ENCODE measurements at places on chromosomes 2 and 18.

DNA sequence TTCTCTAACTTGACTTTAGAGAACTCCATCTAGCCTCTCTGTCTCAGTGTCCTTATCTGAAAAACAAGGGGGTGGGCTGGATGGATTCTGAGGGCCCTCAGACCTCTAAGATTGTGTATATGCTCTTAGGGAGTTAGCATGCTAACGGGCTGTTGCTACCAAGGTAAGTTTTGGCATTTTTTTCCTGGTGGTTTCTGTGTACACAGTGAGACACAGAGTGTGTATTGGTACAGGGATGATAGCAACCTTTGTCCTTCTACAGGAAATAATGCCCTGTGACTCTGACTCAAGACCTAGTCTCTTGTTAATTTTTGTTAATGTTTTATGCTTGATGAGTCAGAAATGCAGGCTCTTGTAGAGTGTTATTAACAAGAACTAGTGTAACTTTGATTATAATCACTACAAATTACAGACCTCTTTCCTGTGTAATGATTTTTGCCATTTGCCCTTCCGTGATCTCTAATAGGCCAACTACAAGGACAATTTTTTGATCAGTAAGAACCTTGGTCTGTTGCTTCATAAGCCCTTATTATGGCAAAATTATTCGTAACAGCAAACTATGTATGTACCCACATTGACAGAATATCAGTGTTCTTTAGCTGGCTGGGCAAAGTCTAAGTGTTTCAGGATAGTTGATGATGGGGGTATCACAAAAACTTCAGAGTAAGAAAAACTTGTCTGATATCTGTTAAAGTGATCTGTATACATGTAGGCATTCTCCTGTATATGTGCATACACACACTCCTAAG is 89.7 kb downstream of the SPTBN1 start:
- H3K36me3 ChIP-seq: no peaks in the 10 kb centered on the region
- H3K27me3 ChIP-seq: no peaks in the 10 kb centered on the region
- DNase-seq: no peak
- H3K4me3 ChIP-seq: no peak overlapping the region

DNA sequence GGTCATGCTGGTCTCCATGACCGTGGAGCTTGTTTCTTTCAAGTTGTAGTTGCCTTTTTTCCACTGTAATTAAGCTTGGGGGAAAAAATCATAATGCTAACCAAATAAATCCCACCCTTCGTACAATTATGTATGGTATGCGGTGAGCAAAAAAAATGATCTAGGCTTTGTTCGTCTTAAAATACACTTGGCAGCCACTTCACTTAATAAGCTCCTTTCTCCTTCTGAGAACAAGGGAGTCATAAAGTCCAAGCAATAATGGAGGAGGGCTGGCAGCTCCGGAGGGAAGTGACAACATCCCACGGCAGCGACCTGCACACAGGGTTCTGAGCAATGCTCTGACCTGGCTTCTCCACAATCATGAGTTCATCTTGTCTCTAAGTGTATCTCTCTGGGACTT is 91.2 kb upstream of the KLHL29 start:
- H3K4me1 ChIP-seq: peaks cover 6% of the 10 kb centered on the region
- peaks cover 30% of the 10 kb centered on the region for H3K27me3 ChIP-seq
- no peaks in the 10 kb centered on the region for H3K36me3 ChIP-seq
- H3K27ac ChIP-seq: no peak overlapping the region

DNA sequence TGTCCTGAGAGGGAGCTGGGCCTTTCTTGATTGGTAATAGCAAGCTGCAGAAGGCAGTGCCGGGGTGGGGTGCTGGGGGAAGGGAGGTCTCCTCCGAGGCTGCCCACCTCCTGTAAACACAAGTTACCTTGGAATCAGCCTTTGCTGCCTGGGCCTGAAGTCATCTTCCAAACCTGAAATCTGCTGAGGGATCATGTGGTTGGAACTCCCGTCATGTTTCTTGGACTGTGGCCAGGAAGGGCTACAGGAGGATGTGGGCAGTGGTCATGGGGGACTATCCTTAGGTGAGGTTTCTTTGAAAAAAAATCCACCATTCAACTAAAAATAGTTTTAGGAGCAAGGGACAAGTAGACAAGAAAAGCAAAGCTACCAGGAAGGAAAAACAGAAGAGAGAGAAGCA is 74.2 kb downstream of the CDK15 start:
- H3K4me1 ChIP-seq: peaks cover 18% of the 10 kb centered on the region
- H3K27ac ChIP-seq: no peak overlapping the region
- H3K4me3 ChIP-seq: no peak overlapping the region
- DNase-seq: no peak
- H3K27me3 ChIP-seq: peaks cover 32% of the 10 kb centered on the region

- no peak overlapping the region for H3K27ac ChIP-seq
- no peak overlapping the region for H3K4me3 ChIP-seq
- no peaks in the 10 kb centered on the region for H3K36me3 ChIP-seq
- H3K4me1 ChIP-seq: no peaks in the 10 kb centered on the region
Measured at GRCh38 chr18:38563396-38563980, 997.9 kb upstream of the CELF4 start.

- no peaks in the 10 kb centered on the region for H3K36me3 ChIP-seq
- no peak overlapping the region for H3K4me3 ChIP-seq
- peaks cover 3% of the 10 kb centered on the region for H3K4me1 ChIP-seq
- H3K27ac ChIP-seq: no peak overlapping the region
Measured at GRCh38 chr2:174772472-174772801, 8.2 kb upstream of the CHRNA1 start.

DNA sequence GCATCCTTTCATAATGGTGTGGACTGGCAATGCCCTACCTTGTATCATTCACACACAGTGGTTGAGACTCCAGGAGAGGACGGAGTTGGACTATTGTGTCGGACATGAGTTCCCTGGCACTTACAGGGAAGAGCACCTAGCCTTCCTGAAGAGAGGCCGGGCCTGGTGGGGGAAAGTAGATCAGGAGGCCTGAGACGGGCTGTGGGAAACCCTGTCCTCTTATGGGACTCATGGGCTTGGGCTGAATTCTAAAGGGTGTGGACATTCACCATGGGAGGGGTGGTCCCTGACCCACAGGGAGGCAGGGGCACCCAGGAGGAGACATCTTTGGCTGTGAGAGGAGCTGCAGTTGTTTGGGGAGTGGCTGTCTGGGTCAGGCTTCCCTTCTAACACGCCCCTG is 286.5 kb downstream of the PHLPP1 start:
- H3K4me1 ChIP-seq: peaks cover 14% of the 10 kb centered on the region
- no peak overlapping the region for H3K27ac ChIP-seq
- DNase-seq: no peak
- no peak overlapping the region for H3K4me3 ChIP-seq
- H3K27me3 ChIP-seq: peaks cover 21% of the 10 kb centered on the region
